Foreskin keratinocyte (primary cell): ENCODE measurements at places on chromosomes 5 and 9. TPM values are rescaled to one million over a fixed set of nuclear protein-coding genes. Genes with fewer than 3 reads are reported as not detected.

The SLC6A18 gene
- not detected in 2 replicates for total RNA-seq

The SOWAHA gene
- 0.03 and 0.07 TPM in 2 replicates for total RNA-seq

The RNF180 gene
- total RNA-seq = 5.7 and 5.9 TPM in 2 replicates

The PCDHB4 gene
- total RNA-seq = not detected in 2 replicates

The CCL28 gene
- 1.9 and 2.5 TPM in 2 replicates for total RNA-seq

The ZNF879 gene
- total RNA-seq = 2.6 and 3.4 TPM in 2 replicates

The GAS1 gene
- total RNA-seq = 0.99 and 1.2 TPM in 2 replicates

The FREM1 gene
- not detected in 2 replicates for total RNA-seq

The RAI14 gene
- 37.8 and 38.1 TPM in 2 replicates for total RNA-seq

The C9orf152 gene
- not detected in 2 replicates for total RNA-seq

The IL3 gene
- total RNA-seq = not detected in 2 replicates
